Renal cortex interstitium (tissue), 15 donors: ENCODE measurements at places on chromosomes 4 and X. TPM values are rescaled to one million over a fixed set of nuclear protein-coding genes. Genes with fewer than 3 reads are reported as not detected.
A peak's percentile ranks its signal among the peaks of the same experiment; 100 is the strongest.

DNA sequence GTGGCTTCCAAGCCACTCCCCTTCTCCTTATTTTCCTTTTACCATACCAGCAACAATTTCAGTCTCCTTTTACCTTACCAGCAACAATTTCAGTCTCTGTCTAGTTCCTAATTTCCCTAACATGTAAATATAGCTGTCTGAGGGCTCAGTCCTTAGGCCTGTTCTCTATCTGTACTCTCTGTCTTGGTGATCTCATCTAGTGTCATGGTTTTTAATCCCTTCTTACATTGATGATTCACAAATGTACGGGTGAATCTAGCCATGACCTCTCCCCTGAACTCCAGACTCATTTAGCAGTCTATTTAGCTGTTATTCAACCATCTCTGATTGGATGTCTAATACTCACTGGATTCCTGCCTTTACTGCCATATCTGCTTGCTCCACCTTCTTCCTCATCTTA, 7.2 kb downstream of the IL15 start:
- DNase-seq, result no peak

The STATH gene
- 0.33 TPM for polyA plus RNA-seq

The CACNA1F gene
- polyA plus RNA-seq, result 0.29 TPM

The CTAG2 gene
- not detected for polyA plus RNA-seq

DNA sequence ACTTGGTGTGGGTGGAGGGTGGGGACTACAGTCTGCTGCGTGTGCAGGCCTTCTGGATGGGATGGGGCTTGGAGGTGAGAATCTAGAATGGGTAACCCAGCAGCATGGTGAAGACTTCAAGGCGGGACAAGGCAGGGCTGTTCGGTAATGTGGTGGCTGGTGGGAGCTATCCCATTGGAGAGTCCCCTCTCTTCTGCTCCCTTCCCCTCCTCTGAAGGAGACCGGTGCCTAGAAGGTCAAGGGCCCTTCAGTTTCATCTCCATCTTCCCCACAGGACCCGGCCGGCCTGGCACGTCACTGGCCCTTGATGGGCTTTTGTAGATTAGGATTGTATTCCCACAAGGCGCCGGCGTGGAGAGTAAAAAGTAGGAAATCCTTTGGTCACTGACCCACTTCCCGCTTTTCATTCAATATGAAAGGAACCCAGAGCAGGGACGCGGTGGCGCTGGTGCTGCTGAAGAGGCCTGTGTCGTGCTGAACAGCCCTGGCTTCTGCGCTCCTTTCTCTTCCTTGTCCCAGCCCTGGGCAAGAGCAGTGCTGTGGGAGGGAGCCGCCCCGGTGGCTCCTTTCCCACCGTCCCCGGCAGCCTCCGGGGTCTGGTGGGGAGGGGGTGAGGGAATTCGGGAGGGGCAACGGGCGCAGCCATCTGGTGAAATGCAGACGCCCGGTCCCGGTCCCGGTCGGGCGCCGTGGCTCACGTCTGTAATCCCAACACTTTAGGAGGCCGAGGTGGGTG, 7.3 kb upstream of the HMGB3 start:
- DNase-seq, result no peak

The JADE3 gene
- polyA plus RNA-seq, result 23.9 TPM

The IL2 gene
- not detected for polyA plus RNA-seq

DNA sequence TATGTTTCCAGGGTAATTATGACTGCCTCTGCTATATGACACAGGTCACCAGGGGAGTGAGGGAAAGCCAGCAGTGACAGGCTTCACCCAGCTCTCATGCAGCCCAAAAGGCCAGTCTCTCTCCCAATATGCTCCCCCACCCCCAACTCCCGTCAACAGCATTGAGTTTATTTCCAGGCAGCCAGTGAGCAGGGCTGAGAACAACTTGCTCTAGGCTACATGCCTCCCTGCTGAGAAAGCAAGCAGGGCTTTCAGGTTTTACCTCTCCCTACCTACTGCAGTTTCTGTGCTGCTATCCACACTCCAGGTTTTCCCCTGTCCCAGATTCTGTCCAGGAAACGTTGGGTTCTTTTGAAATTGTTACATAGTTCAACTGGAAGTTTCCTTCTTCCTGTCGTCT, 291.4 kb downstream of the PABPC4L start:
- DNase-seq, result no peak

DNA sequence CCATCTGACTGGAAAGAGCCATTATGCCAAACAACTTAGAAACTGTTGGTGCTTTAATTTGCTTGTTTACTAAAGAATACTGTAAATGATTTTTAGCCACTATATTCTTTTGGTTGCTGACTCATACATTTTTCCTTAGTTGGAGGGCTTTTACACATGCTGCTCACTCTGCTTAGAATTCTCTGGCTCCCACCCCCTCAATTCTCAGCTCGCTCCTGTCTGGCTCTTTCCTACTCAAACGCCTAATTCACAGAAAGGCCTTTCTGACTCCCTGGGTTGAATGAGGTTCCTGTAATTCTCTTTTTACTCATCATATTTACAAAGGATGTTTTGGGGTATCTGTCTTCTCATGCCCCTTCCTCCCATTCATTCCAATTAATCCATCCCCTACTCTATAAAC, 26.1 kb upstream of the PARM1 start:
- DNase-seq, result no peak

DNA sequence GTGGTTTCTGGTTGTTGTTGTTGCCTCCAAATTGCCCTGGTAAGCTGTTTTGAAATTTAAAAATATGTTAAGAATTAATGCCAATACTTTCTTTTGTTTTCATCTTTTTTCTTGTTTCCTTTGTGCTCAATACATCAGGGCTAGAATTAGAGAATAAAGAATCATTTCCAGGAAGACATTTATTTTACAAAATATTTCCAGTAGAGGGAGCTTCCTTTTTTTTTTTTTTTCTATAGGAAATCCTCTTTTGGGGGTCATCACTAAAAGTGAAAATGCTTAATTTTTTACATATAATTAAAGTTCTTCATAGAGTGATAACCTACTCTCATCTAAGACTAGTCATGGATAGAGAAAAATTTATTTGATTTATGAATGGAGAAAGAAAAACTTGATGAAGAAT, 2.4 kb downstream of the GLRA3 start:
- no peak for DNase-seq

DNA sequence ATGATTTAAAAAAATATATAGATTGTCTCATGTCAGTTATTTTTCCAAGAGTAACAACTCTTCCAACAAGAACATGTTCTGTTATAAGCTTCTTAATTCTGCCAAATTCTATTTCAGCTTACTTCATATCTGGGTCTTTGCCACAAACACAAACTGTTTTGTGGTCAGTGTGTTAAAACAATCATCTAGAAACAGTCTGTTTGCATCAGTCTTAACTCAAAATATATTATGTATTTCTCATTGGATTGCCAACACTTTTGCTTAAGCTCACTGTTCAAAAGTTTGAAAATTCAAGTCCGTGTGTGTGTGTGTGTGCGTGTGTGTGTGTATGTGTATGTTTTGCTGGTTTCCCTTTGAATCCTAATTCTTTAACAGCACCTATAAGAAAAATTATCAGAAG, 752.3 kb upstream of the NDST4 start:
- no peak for DNase-seq

- no peak for DNase-seq
These were observed 29.4 kb upstream of the GABRA3 start for GRCh38 chrX:152480269-152481212.

DNA sequence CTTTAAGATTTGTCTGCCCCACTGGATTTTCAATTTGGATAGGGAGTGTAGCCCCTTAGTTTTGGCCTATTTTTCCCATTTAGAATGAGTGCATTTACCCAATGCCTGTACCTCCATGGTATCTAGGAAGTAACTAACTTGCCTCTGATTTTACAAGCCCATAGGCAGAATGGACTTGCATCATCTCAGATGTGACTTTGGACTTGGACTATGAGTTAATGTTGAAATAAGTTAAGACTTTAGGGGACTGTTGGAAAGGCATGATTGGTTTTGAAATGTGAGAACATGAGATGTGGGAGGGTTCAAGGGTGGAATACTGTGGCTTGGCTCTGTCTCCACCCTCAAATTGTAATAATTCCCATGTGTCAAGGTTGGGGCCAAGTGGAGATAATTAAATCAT, 2480.2 kb downstream of the PCDH7 start:
- no peak for DNase-seq

- peak; percentile 97 for DNase-seq
These were observed at the start of gene APBB2 for GRCh38 chr4:41214136-41214824. TSS of gene APBB2 (minus strand) at chr4:41214542. CDS start at chr4:41033254, 181,288 bp downstream.

DNA sequence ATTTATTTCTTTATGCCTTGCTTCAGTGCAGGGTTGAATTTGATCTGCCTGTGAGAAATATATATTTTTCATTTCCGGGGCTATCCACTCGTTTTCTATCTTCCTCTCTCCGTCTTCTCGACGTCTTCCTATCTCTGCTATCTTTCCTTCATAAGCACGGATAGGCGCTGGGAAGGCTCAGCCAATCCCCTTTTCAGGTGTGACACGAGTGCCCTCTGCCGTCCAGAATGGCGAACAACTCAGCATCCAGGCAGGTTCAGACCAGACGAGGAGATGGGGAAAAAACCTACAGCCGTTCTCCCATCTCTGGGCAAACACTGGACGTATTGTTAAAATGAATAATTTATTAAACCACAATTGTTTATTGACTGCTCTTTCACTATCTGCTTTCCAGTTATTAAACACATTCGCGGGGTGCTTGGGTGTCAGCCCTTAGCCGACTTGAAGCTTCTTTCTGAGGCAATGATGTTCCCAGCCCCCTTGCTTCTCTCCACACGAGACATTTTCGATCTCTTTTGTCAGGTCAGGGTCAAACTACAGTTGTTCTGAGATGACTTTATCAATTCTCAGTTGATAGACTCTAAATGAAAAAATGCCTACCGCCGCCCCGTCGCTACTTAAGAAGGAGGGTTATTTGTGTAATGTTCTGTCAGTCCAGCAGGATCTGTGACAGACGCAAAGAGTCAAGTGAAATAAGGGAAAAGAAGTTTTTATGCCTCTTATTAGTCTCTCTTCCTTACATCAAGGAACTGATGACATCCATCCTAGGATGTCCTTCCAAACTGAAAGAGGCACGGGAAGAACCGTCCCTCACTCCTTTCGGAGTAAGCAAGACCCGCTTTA, 96.3 kb upstream of the NOCT start:
- peak; percentile 63 for DNase-seq

- DNase-seq, result no peak
These were observed 29.9 kb upstream of the SOD3 start for GRCh38 chr4:24765376-24765988.

GRCh38 chrX:11064851-11065600, 46.1 kb upstream of the HCCS start:
- DNase-seq, result no peak

The TRPC5OS gene
- polyA plus RNA-seq, result 0.06 TPM

- DNase-seq, result no peak
These were observed 68.3 kb downstream of the AFF2 start for GRCh38 chrX:148568763-148569162.

The CENPVL1 gene
- polyA plus RNA-seq, result 0.32 TPM

DNA sequence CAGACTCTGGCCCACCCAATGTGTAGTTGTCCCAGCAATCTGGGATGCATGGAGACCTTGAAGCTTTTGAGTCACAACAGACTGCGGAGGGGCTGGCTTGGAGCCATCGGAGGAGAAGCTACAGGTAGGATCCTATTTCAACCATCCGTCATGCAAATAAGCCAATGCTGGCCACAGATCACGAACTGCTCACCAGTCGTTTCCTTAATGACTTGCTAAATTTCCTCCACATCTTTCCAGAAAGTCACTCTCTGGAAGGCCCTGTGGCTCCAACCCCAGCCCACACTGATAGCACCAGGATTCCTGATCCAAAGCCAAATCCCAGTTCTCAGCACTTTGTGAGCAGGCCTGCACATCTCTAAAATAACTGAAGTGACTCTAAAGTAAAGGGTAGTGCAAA, 321.3 kb downstream of the RAB28 start:
- no peak for DNase-seq

DNA sequence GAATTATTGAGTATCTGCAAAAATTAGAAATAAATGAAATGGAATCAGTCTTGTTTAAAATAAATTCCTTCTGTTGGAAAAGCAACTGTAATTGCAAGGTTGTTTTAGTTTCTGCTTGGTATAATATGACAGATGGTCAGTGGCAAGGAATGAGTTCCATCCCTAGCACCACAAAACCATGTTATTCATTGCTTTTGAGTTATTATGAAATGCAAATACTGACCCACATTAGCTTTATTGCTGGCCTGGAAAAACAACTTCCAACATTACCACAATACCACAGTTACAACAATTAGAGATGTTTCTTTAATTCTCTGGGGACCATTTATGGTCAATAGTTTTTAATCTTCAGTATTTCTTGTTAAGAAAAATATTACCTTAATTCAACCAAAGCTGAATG, 194.4 kb downstream of the TMA16 start:
- DNase-seq, result no peak

GRCh38 chr4:37948542-37948941, 11.7 kb upstream of the PTTG2 start:
- no peak for DNase-seq

- DNase-seq, result no peak
These were observed 60.1 kb downstream of the WFS1 start for GRCh38 chr4:6329478-6330383.

GRCh38 chrX:106168107-106168506, at the start of gene PWWP3B:
TSS of gene PWWP3B (plus strand) at chrX:106168305. CDS start at chrX:106205433, 37,128 bp downstream.
- peak; percentile 29 for DNase-seq

The RPS6KA3 gene
- polyA plus RNA-seq, result 25.7 TPM

DNA sequence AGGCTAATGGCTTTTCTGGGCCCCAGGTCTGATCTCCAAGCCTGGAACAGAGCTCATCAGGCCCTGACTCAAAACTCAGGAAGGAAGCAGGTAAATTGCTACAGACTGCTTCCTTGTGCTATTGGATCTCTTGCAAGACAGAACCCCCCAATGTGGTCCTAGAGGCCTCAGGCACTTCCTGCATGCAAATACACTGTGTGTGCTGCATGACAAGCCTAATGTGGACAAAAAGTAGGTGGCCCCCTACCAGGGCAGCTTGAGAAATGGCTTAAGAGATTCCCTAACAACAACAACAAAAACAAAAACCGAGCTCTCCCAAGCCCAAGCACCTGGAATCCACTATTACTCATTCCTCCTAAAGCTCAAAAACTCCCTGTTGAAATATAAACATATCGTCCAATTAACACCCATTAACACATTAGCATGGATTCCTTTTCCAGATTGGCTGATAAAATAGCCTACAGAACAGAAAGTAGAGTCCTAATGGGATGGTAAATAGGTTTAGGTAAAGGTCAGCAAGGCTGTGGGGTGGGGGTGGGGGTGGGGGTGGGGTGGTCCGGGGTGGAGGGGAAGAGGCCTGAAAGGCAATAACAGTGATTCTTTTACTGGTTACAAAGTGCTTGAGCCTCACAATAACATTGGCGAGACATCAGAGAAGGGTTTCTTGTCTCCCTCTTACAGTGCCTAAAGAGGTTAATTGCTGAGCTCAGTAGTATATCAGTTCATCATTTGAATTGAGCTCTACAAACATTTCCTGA, 24.1 kb upstream of the FGF16 start:
- no peak for DNase-seq

- DNase-seq, result no peak
These were observed 171.5 kb upstream of the DIPK2B start for GRCh38 chrX:45372151-45372550.
